LHCN-M2 (cell line): ENCODE measurements at places on chromosomes 7 and 10.

DNA sequence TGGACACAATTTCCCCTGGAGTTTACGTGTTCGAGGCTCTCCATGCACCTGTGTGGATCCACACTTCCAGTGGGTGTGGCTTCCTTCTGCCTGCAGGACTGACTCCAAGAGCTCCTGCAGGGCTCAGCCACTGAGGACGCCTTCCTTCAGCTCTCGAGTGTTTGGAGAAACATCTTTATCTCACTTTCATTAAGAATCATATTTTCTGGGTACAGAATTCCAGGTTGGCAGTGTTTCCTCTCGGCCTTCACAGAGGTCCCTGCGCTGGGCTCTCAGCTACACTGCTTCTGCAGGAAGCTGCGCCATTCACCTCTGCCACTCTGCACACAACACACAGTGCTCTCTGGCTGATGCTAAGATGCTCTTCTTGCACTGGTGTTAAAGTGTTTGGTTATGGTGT is 69.9 kb upstream of the NKX6-2 start:
- DNase-seq, result no peak

DNA sequence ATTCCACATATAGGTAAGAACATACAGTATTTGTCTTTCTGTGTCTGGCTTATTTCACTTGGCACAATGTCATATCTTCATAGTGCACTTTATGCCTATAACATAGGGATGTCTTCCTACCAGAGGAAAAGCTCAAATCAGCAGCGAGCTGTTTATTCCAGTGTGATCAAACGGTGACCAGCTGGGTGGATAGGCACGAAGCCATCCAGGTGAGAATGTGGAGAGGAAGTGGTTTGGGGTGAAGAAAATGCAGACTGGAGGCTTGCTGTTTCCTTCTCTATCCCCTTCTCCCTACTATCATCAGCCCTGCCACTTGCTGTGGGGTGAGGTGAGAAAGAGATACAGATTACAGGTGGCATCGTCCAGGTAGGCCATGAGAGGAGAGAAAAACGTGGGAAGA is 52.4 kb downstream of the CHCHD3 start:
- DNase-seq, result no peak

GRCh38 chr10:115972426-115972825 is 300.6 kb downstream of the GFRA1 start:
- no peak for DNase-seq

DNA sequence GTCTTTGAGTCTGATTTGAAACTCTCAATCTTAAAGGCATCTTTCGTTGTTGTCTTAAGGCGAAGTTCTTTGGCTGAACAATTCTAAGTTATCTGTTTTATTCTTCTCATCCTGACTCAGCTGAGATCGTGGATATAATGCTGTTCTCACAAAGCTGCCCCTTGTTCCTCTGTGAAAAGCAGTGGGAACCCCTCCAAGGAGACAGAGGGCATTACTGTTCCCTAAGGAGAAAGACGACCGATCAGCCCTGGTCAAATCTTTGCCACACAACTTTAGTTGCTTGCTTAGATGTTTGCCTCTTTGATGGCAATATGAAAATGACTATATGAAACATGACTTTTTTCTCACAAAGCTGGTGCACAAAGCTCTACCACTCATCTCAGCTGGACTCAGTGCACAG is 1016.7 kb downstream of the REEP3 start:
- no peak for DNase-seq

DNA sequence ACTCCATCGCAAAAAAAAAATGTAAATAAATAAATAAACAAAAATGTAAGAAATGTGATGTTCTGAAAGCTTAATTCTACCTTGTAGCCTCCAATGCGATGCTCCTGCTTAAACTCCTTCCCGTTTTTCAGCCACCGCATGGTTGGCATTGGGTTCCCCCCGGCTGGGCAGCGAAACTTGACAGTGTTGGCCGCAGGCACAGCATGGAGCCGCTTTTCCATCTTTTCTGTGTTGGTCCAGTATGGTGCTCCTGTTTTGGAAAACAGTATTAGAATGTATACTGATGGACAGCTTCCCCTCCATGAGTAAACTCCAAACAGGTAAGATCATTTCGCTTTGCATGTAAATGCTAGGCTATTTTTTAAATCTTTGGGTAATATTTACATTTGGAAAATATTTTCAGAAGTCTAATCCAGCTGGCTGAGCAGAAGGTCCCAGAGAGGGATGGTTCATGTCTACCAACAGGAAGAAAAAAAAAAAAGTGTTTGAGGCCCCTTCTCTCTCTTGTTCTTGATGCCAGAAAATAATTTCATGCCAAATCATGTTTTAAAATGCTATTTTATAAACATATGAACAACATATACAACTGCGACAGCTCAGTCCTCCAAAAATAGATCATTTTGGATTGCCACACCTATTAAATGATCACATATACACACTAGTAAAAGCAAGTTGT is 46.9 kb downstream of the FGFR2 start:
- DNase-seq, result no peak

DNA sequence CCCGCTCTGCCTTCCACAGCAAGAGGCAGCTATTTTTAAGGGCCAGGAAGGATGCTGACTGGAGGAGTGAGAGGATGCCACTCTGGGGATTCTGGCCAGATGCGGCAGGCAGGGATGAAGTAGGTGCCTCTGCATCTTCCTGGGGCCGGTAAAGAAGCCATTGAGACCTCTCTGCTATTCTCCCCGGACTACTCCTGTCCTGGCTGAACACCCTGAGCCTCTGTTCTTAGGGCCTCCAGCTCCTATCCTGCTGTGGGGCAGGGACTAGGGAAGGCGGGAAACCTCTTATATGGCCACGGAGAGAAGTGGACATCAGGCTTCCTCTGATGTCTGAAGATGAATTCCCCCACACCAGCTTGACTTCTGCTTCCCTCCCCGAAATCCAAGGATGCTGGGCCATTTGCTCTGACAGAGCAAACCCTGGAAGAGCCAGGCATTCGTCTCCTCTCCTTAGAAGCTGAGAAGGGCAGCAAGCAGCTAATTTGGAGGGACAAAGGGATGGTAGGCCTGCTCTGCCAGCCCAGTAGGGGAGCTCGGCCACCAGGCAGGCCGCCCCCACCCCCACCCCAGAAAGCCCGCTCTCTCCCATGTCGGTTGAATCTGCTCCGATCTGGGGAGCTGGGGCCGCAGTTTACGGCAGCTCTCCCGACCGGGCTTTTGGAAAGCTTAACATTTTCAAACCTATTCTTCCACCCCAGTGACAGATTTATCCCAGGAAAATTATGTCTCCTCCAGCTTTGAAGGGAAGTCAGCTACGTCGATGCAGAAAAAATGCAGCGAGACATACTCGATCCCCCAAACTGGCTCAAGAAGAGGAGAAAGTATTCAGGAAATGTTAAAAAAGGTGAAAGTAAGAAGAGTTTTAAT is 2.8 kb downstream of the FGF8 start:
- no peak for DNase-seq

GRCh38 chr7:25820432-25821040 is 331.5 kb upstream of the NFE2L3 start:
- peak; percentile 21 for DNase-seq

DNA sequence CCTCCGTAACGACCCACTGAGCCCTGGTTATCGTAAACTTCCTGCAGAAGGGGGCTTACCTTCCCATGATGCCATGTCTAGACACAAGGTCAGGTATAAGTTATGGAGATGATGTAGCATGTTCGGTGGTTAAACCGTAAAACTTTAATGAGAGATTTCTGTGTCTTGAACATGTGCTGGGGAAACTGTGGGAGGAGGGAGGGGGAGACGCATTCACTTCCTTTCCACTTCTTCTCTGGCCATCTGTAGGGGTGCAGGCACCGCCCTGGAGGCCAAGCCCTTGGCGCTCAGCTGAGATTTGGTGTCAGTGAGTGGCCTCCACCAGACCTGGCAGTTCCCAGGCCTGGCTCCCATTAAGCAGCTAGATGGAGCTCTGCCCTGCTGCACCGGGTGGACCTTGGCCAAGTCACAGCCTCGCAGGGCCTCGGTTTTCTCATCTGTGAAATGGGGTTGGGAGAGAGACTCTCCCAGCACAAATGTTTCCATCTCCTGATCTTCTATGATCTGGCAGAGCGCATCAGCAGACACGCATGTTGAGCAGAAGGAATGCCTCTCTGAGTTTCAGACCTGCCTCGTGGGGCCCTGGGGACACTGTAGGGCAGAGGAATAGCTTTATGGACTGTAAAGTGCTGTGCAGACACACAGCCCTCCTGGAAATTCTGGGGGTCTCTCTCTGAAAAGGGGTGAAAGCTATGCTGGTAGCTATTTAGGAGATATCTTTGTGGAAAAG is 106.0 kb downstream of the COL26A1 start:
- no peak for DNase-seq

GRCh38 chr7:154899862-154900261 is 103.1 kb downstream of the PAXIP1 start:
- DNase-seq, result no peak

GRCh38 chr7:35987016-35987415 is 166.0 kb upstream of the EEPD1 start:
- no peak for DNase-seq

GRCh38 chr7:30323006-30323355 is 38.6 kb downstream of the ZNRF2 start:
- DNase-seq, result no peak

- DNase-seq, result no peak
Observed at GRCh38 chr7:234708-235553, 42.6 kb downstream of the FAM20C start.
